SK-N-DZ (cell line): ENCODE measurements at places on chromosomes 7 and 10.
A peak's percentile ranks its signal among the peaks of the same experiment; 100 is the strongest.

DNA sequence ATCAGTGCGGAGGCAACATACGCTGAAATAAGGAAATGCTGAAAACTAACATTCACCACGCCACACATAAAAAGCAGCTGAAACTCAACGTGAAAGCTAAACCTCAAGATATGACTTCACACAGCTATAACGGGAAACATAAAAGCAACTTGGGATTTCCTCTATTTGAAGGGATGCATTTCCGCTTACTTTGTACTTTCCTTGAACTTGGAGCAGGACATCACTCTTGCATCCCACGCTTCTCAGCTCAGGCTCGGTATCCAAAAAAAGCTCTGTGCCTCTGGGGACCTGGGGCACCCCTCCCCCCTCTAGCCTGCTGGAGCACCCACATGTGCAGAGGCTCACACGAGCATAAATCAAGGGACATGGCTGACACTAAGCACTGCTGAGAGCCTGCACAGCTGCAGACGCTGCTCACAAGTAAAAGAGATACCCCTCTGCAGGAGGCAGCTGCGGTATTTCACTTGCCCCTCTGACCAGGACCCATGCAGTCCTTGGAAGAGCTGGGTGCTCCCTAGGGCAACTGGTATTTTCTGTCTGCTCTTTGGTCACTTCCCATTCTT is 34.2 kb downstream of the PARD3 start:
- peak; percentile 70 for DNase-seq

- no peak for DNase-seq
Measured at GRCh38 chr10:10865913-10866312, 151.8 kb upstream of the CELF2 start.

DNA sequence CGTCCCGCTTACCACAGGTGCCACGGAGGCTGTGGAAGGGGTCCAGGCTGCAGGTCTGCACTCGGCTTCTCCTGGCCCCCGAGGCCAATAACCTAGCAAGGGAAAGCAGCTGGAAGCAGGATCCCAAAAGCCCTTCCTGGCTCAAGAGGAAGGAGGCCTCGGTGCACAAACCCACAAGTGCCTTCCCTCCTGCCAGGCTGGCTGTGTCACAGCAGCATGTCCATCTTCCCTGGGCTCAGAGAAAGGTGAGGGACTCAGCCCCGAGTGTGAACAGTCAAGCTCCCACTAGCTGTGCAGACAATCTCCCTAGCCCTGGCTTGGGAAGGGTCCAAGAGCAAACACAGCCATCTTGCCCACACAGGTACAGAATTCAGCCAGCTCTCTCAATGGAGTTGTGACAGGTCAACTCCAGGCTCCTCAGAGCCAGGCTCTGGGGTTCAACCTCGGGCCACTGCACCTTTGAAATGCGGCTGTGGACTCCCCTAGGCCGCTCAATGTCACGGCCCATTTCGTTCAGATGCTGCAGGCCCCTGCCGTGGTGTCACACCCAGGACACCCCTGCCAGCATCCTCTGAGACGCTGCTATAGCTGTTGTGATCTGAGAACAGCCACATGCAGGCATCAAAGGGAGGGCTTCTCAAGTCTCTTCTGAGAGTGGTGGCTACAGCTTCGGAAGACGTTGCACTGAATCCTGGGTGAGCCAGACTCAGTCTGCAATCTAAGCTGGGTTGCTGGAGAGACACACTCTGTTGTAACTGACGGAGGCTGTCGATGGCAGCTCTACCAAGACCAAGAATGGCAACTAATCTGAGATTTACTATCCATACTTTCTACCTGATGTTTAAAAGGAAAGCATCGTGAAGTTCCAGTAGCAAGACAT is 137.9 kb downstream of the DIP2C start:
- DNase-seq, result no peak

GRCh38 chr10:83182076-83182475 is 957.2 kb upstream of the GHITM start:
- DNase-seq, result no peak

- DNase-seq, result no peak
Measured at GRCh38 chr7:29199776-29200175, 5.2 kb downstream of the CHN2 start.

DNA sequence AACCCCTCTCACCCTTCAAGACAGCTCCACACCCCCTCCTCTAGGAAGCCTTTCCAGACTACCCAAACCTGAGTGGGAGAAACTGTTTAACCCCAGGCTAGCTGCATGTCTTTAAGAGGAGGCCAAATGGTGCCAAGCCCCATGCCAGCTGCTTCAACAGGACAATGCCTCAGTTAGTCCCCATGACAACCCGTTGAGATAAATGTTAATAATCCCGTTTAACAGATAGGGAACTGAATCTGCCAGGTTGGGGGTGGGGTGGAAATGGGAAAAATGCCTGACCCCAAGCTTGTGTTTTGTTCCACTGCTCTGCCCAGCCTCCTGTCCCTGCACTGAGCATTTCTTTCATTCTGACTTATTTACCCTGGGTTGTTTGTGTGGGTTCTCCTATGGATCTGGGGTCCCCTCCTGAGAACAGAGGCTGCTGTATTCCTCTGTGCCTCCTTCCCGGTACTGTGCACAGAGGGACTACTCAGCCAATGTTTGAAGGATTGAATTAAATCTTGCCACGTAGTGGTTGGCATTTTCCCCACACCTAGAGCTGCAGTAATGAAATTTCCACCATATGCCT is 452.6 kb upstream of the ZMIZ1 start:
- no peak for DNase-seq

DNA sequence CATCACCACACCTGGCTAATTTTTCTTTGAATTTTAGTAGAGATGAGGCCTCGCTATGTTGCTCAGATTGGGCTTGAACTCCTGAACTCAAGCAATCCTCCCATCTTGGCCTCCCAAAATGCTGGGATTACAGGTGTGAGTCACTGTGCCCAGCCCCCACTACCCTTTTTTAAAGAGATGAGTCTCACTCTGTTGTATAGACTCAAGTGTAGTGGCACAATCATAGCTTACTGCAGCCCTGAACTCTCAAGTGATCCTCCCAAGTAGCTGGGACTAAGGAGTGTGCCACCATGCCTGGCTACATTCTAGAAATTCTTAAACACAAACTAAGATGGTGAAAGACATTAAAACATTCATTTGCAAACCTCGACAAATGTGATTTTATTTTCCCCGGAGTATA is 12.6 kb downstream of the SYPL1 start:
- DNase-seq, result no peak

DNA sequence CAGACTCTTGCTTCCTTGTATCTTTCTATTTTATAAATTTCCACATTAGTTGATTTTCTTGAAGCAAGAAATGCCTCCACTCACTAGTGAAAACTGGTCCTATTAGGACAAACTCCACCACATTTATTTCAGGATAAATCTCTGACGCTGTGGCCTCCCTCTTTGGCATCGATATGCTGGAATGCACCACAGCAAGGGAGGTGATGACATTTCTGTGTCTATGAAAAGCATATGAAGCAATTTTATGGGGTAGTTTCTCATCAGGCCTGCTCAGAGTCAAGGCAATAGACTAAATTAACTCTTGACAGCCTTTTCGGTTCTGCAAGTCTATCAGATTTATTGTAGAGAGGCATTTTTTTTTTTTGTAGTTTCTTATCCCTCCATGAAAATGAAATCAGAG is 304.4 kb downstream of the ZEB1 start:
- DNase-seq, result no peak

- DNase-seq, result no peak
Measured at GRCh38 chr10:59917922-59918321, 11.6 kb upstream of the CCDC6 start.

DNA sequence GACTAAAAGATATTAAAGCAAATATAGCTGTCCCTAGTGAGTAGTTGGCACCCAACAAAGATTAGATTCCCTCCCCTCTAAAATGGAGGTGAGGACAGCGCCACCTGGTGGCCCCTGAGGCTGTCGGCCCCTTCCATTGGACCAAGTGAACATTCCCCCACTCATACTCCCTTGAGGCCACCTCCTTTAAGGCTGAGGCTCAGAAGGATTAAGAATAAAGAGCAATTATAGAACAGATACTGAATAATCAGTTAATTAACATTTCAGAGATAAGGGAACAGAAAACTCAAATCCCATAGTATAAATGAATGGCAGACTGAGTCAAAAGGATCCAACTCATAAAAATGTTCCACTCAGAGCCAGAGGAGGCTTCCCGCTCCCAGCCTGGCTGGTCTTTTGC is 130.4 kb upstream of the GHITM start:
- peak; percentile 18 for DNase-seq

DNA sequence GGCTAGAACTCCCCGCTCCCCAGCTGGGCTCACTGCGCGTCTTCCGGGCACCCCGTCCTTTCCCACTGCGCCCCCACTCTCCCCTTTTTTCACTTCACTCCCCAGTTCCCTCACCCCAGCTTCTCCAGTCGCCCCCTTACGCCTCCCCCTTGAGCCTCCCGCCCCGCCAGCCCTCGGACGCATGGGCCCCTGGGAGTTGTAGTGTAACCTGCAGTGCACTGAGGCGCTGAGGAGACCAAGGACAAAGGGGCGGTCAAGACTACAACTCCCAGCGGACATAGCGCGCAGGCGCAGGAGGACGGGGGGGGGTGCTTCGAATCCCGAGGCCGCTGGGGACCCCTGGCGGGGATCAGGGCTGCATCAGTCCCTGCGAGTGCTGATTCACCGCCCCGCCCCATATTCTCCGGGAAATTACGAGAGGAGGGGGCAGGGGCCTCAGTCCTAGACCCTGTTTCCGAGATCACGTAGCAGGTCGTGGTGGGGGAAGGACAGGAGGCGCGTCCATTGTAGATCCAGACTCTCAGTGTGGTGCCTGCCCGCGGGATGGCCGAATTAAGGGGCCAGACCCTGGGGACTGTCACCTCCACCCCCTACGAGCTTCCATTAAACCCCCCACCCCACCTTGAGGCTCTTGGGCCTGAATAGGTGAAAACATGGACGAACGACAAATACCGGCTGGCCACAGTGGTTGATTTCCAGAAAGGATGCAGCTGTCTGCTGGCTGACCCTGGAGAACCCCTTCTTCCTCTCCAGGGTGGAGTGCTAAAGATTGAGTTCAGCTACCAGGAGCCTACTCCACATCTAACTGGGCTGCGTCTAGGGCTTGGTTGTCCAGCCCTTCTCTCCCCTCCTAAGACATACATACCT is 553 bp upstream of the YWHAG start:
- DNase-seq, result peak; percentile 98

DNA sequence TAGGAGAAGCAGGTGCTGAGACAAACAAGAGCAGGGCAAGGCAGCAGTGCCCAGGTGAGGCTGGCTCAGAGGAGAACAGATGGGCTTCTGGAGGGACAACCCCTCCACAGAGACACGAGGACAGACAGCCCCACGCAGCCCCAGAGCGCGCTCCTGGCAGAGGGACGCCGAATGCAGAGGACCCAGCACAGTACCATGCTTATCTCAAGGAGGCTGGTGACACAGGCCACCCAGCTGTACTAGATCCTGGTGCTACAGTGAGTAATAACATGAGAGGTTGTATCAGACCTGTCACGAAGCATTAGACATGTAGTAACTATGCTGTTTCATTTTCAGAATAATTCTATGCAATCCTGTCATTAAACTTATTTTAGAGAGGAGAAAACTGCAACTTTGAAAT is 60.4 kb upstream of the NCAPG2 start:
- DNase-seq, result no peak

GRCh38 chr10:62699148-62699547 is 105.4 kb upstream of the ADO start:
- no peak for DNase-seq

DNA sequence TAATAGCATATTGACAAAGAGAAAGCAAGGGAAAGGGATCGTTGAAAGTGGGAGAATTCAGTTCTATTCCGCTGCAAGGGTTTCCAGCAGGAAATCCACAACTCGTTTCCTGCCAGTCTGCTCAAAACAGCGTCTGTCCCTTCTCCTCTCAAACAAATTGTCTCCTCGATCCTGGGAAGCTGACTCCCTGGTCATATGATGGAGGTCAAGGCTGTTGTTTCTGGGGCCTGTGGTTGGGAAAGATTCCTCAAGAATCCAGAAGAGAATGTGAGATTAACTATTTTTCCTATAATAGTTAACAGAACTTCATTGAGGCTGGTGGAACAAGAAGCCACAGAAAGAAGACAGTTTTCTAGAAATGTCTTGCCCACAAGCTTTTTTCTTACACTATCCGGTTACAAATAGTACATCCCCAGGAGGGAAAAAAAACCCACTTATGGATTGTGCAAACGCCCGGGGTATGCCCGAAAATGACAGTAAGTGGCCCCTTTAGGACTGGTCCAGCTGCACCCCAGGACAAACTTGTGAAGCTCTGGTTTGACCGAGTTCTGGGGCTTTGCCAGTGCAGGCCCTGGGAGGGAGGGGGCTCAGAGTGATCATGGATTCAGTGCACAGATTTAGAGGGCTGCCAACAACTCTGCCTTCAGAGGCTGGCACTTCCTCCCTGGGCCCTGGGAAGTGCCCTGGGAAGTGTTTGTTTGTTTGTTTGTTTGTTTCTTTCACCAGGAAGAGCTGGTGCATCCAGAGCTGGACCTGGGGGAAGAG is 49.4 kb upstream of the CTBP2 start:
- DNase-seq, result no peak

- no peak for DNase-seq
Measured at GRCh38 chr10:61682323-61682722, 19.6 kb downstream of the CABCOCO1 start.

GRCh38 chr7:29434380-29434768 is 129.3 kb upstream of the PRR15 start:
- peak; percentile 93 for DNase-seq

DNA sequence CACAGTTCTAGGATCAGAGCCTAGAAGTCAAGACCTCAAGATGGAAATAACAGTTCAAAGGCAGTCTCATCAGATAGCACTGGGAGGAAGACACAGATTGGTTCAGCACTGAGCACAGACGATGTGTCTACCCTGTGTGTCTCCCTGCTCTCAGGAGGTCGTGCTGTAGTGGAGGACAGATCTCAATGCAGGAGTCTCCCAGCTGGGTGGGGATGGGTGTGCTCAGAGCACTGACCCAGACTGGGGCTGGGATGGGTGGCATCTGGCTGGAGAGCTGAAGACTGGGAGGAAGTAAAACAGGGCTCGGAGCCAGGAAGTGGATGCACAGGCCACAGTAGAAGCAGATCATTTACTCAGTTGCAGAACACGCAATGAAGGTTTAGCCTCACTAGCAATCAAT is 69.5 kb upstream of the GDF10 start:
- no peak for DNase-seq

DNA sequence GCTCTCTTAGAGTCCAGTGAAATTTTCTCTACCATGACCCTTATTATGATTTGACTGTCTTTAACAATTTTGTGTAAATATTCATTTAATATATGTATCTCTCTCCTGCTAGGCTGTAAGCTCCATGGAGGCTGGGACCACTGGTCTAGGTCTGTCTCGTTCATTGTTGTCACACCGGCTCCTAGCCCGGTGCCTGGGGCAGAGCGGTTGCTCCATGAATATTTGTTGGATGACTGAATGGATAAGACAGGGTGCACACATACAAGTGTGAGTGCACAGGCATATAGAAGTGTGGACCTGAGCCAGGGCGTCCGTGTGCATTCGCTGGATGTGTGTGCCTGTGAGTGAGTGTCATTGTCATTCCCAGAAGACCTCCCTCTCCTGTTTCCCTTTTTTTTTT is 20.9 kb upstream of the LBX1 start:
- DNase-seq, result no peak

DNA sequence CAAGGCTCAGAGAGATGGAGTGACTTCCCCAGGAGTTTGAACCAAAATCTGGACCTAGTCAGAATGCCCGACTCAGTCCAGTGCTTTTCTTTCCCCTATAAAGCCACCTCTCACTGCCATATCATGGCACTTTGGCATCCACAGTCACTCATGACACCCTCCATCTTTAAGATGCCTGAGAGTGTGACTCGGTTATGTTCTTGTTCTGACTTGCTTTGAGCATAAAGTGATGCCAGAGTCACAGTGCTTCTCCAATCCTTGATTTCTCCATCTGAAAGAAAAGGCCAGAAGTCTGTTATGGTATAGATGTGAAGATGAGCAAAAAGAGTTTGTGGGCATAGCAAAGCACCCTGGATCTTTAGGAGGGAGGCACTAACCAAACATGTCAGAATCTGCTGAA is 538.1 kb downstream of the SORCS1 start:
- no peak for DNase-seq
